NCI-H2029 (cell line): ENCODE measurements at places on chromosomes 7 and 10.

DNA sequence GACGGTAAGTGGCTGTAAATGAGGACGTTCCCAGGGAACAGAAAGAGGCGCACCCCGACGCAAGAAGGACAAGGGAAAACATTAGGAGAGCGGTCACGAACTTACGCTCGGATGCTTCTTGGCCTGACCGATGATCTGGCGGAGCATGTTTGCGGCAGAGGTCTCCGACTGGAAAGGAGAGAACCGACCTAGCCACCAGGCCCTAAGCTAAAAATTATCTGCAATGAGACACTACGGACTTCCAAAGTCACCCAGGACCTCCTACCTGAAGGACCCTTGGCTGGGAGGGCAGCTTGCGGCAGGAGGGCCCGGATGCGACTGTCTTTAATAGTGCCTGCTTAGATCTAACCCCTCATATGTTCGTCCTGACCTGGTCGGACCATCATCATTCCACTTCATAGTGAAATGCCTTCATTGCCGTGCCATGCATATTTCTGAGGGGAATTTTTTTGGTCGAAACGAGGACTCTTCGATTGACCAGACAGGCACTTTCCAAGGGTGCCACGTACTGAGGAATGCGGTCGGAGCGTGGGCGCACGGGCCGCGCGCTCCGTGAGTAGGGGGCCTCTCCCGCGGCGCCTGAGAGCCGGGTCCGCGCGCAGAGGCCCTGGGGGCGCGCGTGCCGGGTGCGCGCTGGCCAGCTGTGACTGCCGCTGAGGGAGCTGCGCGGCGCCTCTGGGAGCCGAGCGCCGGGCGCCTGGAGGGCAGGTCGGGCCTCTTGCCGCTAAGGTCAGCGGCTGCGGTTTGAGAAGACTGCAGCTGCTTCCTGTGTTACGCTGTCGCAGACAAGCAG is 33.6 kb upstream of the PHF14 start:
- DNase-seq = peak; percentile 89

- DNase-seq = no peak
Measured at GRCh38 chr10:80896076-80896475, 358.4 kb downstream of the SH2D4B start.

DNA sequence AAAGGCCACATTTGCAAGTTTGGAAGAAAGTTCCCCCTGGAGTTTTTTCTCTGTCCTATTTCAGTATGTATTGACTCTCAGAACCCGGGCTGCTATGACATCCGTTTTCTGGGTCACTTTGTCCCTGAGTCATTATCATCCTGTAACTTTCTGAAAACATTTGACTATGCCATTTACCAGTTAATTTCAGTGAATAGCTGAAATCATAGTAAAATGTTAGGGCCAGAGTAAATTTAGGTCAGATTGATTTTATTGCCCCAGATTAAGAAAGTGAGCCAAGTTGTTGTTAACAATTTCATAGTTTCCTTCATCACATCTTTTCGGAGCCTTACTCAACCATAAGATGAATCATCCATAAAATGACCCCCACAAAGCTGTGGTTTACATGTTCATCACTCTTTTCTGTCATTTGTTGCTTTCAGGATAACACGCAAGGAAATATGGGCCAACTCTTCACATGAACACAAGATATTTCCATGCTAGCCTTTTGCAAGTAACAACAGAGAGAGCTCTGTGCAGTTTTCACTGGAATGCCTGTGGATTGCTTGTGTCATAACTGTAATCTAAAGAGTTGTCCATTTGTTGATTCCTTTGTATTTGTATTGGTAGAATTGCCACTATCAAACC is 3.9 kb upstream of the MACC1 start:
- no peak for DNase-seq

DNA sequence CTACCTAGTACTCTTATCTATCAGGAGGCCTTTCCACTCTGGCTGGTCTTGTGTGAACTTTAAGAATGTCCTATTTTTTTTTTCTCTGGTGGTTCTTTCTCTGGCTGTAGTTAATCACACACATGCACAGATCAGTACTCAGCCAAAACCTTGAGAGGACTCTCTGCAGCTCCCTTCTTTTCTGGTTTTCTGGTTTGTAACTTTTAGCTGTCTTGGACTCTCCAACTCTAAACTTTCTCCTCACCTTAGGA is 54.9 kb upstream of the HELLS start:
- no peak for DNase-seq

DNA sequence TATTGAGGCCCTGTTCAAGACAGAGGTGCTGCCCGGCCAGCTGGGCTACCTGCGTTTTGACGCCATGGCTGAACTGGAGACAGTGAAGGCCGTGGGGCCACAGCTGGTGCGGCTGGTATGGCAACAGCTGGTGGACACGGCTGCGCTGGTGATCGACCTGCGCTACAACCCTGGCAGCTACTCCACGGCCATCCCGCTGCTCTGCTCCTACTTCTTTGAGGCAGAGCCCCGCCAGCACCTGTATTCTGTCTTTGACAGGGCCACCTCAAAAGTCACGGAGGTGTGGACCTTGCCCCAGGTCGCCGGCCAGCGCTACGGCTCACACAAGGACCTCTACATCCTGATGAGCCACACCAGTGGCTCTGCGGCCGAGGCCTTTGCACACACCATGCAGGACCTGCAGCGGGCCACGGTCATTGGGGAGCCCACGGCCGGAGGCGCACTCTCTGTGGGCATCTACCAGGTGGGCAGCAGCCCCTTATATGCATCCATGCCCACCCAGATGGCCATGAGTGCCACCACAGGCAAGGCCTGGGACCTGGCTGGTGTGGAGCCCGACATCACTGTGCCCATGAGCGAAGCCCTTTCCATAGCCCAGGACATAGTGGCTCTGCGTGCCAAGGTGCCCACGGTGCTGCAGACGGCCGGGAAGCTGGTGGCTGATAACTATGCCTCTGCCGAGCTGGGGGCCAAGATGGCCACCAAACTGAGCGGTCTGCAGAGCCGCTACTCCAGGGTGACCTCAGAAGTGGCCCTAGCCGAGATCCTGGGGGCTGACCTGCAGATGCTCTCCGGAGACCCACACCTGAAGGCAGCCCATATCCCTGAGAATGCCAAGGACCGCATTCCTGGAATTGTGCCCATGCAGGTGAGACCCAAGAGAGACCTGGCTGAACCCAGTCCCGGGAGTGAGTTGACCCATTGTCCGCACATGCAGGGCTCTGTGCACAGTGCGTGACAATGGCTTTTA is 2.8 kb downstream of the RBP3 start:
- DNase-seq = no peak

DNA sequence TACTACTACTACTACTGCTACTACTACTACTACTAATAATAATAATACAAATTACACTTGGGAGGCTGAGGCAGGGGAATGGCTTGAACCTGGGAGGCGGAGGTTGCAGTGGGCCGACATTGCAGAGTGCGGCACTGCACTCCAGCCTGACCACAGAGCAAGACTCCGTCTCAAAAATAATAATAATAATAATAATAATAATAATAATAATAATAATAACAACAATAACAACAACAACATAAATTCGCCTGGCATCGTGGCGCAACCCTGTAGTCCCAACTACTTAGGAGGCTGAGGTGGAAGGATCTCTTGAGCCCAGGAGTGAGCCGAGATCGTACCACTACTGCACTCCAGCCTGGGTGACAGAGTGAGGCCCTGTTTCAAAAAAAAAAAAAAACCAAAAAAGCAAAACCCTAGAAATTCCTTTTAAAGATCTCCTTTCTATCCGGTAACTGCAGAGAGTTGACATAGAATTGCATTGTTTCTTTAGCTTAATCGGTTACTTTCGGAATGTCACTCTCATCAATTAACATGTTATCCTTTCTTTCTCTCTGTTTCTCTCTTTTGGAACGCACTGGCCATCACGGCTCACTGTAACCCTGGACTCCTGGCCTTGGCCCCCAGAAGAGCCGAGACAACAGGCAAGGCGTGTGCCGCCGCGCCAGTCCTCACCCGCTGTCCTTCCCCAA is 972 bp downstream of the PHYH start:
- DNase-seq = no peak

- no peak for DNase-seq
Measured at GRCh38 chr10:51012073-51012472, 62.2 kb upstream of the PRKG1 start.

- DNase-seq = no peak
Measured at GRCh38 chr10:3064423-3064822, 2.9 kb upstream of the PFKP start.

DNA sequence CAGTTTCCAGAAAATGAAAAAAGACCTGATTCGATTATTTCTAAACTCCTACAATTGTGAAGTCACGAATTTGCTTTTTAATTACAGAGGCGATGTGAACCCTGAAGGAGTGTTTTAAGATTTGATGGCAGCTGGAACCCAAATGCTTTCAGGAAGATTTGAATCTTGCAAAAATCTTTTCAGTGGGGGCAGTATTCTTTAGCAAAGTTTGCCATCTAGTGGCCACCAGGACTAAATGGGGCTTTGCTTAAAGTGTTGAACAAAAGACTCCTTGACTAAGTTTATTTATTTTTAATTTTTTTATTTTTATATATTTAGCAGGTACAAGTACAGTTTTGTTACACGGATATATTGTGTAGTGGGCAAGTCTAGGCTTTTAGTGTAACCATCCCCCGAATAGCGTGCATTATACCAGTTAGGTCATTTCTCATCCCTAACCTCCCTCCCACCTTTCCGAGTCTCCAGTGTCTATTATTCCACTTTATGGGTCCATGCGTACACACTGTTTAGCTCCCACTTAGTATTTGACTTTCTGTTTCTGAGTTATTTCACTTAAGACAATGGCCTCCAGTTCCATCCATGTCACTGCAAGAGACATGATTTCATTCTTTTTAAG is 98.8 kb downstream of the CACNB2 start:
- DNase-seq = no peak

GRCh38 chr7:128082431-128082830 is 51.2 kb upstream of the LRRC4 start:
- no peak for DNase-seq

GRCh38 chr7:46549347-46549746 is 628.3 kb upstream of the IGFBP3 start:
- DNase-seq = no peak

- no peak for DNase-seq
Measured at GRCh38 chr10:133315847-133316246, 7.1 kb downstream of the ZNF511 start.

GRCh38 chr10:76382381-76382851 is 951.0 kb downstream of the LRMDA start:
- DNase-seq = no peak

DNA sequence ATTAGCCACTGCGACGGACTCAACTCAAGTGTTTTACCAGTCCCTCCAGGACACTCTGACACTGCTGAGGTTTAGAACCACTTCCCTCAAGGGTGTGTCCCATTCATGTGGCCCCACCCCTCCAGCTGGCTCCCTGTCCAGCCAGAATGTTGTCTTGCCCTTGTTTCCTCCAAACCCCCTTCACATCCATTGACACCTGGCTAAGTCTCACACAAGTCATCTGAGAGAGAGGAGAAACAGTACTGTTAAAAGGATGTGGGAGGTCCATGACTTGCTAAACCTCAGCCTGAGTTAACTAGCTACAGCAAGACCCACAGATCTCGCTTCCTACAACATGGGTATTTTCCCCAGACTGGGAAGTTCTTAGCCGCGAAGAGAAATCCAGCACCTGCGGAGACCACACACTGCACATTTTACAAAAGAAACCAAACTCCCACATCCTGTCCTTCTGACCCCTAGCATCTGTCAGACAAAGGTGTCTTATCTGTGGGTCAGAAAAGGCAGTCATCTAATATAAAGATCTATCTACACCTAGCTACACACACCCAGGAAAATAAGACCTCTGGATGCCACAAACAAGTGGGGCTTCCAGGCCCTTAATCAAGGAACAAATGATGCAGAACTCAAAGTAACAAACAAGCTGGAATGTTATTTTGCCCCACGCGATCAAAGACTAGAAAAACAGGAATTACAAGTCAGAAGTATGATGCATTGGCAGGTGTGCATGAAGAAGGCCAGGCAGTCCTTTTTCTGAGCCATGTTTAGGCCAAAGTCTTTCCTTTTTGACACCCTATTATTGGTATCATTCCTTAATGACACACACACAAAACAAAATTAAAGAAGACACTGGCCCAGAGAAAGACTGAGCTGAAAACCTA is 13.9 kb downstream of the OSBPL3 start:
- DNase-seq = peak; percentile 9

DNA sequence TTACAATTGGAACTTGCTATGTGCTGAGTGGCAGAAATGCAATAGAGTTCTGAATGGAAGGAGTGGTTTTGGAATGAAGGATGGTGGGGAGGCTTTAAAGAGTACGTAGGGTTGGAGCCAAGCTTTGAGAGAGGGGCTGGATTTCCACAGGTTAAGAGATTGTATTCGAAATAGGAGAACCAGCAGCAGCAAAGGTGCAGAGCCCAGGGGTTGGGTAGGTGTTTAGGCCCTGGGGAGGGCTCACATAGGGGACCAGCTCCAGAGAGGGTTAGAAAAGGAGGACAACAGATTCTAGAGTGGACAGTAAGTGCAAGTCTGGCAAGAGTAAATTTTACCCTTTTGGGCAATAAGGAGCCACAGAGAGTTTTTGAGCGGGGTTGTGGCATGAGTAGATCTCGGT is 297.2 kb downstream of the RPS24 start:
- no peak for DNase-seq

- DNase-seq = no peak
Measured at GRCh38 chr7:128034825-128035224, 3.6 kb upstream of the LRRC4 start.

GRCh38 chr7:26620352-26620751 is 244.0 kb downstream of the SKAP2 start:
- no peak for DNase-seq

- DNase-seq = no peak
Measured at GRCh38 chr7:64614812-64615211, 51.1 kb upstream of the ZNF107 start.

- no peak for DNase-seq
Measured at GRCh38 chr10:127195571-127196281, 665 bp downstream of the INSYN2A start.

- no peak for DNase-seq
Measured at GRCh38 chr7:112350585-112350984, 99.7 kb upstream of the IFRD1 start.

DNA sequence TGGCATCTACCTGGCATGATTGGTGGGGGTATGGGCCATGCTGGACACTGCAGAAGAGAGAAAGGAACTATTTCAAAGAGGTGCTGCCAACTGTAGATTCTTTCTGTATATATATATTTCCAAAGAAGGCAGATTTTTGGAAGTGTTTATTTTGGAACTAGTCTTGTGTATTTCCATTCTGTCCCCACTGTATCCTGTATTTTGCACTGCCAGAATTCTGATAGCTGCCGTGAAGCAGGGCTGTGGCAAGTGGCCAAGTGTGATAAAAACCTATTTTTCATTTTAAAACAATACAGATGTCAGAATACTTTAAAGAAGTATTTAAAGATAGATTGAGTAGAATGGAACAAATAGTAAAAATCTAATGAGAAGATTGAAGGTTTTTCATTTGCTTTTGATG is 17.1 kb downstream of the MCU start:
- DNase-seq = no peak
